Effector CD4-positive, alpha-beta T cell (primary cell): ENCODE measurements at places on chromosomes 12 and 14.

DNA sequence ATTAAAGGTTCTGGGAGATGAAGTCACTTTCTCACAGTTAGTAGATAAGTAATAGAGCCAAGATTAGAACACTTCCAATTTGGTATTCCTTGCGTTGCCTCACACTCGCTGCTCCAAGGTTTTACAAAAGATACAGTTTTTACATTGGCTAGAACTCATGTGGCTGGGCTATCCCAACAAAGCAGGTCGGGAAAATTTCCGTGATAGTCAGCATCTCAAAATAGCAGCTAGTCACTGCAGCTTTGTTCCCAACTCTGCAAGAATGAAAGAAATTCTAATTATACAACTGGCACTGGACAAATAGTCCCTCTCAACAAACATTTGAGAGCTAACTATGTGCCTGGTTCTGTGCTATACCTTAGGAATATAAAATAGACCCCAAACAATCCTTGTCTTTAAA is 24.6 kb upstream of the PPP1R12A start:
- DNase-seq = no peak

GRCh38 chr14:104296388-104297312 is 158.3 kb downstream of the KIF26A start:
- DNase-seq = no peak

- DNase-seq = no peak
Observed at GRCh38 chr12:112446008-112446725, 27.4 kb downstream of the PTPN11 start.

DNA sequence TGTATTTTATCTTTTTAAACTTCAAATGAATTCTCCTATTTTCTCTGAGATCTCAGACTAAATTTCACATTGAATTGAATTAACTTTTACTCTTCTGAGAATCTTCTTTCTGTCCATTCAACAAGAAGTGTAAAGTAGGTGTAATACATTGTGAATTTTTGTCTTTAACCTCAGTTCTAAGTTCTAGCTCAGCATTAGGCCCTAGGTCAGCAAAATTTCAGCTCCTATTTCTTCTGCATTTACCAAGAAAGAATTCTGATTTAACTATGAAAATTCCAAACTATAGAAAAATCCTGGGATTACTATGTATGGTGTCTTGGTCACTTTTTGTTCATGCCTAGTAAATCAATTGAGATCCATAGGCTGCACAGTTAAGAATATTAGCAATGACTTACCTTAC is 110.9 kb upstream of the MYF6 start:
- DNase-seq = no peak

GRCh38 chr12:5473076-5473782 is 41.3 kb downstream of the NTF3 start:
- DNase-seq = no peak

- no peak for DNase-seq
Observed at GRCh38 chr12:46798648-46799047, 27.1 kb downstream of the SLC38A4 start.

GRCh38 chr14:33056213-33056612 is 117.5 kb downstream of the NPAS3 start:
- DNase-seq = no peak

DNA sequence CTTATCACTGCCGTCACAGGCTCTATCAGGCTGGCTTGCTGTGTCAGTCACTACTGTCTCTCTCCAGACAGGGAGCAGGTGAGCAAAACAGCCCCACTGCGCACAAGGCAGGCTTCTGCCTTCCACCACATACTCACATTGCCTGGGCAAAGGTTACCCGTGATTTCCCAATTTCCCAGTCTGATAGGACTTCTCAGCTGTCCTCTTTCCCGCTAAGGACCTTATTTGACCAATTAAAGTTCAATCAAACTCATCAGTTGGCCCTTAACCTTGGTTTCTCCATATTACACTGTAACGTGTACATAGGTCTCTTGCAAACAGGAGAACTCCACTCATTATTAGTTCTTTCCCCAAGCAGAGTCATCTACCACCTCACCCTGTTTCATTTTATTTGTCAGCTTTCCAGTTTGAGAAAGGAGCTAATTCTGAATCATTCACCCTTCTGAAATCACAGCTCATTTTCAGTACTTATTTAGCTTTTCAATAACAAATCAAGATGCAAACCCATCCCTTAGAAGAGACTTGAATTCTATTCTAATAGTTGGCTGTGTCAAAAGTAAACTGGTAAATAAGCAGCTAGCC is 170.8 kb downstream of the ESR2 start:
- DNase-seq = no peak

- DNase-seq = no peak
Observed at GRCh38 chr12:57404966-57405640, 25.7 kb downstream of the R3HDM2 start.

DNA sequence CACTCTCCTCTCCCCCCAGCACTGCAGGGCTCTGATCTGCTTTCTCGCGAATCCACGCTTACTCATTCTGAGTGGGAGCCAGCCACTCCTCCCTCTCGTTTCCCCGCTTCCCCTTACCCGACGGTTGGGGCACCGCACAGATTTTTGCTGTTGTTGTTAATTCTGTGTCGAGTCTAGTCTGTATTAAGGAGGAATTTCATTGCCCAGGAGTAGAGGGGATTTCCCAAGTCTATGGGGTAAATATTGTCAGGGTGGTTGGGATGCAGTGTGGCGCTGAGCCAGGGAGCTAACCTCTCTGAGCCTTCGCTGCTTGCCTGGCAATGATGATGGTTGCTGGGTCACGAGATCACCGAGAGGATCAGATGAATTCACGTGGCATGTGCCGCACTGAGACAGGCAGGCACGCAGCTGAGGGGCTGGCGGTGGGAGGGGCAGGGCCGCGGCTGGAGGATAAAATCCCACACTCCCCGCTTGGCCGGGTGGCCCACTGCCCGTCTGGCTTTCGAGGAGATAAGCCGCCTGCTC is 18.5 kb downstream of the NCOR2 start:
- DNase-seq = no peak

DNA sequence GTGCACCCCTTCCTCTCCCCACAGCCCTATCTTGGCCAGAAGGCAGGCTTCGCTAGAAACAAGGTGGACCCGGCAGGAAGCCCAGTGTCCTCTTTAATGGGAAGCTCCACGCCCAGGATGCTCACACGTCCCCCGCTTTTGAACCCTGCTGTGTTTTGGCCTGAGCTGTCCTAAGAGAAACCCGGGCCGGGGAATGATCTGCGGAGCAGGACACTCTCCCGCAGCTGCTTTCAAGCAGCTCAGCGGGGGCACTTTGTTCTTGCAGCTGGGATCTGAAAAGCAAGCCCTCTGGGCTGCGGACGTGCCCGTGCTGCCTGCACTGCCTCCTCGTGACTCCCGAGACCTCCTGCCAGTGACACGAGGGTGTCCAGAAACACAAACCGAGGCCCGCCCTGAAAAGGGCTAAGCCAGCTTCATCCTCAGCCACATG is 30.0 kb downstream of the SCARB1 start:
- no peak for DNase-seq

DNA sequence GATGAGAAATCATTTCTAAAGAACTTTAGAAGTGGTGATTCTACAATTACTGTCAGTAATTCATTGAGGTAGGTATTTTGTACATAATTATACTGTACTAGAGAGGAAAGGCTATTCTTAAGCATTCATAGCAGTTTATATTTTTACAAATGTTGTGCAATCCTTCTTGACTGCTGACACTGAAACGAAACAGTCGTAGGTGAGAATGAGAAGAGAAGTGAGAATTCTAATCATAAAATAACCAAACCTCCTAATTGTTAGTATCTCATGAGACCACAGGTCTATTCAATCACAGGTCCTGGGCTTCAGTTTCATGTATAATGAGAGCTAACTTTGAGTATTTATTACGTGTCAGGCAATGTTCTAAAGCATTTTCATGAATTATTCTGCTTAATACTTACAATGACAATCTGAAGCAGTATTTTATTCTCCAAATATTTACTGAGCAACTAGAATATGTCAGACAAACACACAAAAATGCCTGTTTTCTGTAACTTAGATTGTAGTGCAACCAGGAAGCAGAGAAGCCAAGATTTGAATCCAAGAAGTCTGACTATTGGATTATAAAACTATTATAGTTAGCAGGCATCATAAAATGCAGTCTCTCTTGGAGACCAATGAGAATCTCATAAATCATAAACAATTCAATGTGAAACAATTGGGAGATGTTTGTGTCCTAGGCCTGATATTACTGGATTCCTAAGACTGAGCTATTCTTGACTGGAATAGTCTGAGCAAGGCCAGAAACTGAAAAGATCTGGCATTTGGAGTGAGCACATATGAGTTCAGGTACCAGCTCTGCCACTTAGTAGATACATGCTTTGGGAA is 24.3 kb downstream of the RERG start:
- DNase-seq = no peak

DNA sequence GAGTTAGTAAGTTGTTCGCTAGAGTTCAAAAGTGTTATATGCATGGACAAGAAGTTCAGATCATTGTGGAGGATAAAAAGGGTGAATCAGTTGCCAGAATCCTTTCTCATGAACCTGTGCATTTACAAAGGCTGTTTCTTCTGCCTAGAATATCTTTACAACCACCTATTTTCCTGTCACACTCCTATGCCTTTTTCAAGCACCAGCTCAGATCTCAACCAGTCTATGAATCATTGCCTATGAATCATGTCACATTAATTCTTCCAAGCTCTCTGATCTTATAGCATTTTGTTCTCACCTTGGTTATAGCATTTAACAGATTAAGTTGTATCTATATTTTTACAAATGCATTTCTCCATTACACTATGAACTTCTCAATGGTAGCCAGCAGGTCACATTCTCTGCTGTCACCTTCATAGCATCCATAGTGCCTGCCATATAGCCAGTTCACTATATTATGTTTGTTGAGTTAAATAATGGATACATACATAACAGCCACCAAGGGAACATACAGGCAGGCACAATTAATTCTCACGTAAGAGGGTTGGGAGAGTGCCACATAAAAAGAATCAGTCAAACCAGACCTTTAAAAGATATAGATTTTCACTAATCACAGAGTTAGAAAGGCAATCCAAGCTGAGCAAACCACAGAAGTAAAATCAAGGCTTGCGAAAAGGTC is 573.0 kb downstream of the FOXG1 start:
- DNase-seq = no peak

GRCh38 chr14:58994130-58994529 is 194.3 kb upstream of the DAAM1 start:
- no peak for DNase-seq

DNA sequence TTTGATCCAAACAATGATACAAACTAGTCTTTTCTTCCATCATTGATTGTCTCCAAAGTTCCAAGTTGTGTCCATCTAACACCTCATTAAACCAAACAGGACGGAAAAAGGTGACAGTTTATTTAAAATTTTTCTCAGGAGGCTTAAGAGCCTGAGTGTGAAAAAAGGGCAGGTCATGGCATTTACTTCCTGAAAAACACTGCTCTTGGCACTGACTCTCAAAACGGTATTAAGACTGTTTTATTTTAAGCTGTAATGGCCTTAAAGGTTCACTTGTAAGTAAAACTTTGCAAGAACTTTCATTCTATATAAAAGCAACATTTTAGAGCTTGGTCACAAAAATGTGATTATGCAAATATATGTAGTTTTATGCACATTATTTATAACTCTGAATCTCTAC is 222.5 kb downstream of the SLC2A13 start:
- no peak for DNase-seq

DNA sequence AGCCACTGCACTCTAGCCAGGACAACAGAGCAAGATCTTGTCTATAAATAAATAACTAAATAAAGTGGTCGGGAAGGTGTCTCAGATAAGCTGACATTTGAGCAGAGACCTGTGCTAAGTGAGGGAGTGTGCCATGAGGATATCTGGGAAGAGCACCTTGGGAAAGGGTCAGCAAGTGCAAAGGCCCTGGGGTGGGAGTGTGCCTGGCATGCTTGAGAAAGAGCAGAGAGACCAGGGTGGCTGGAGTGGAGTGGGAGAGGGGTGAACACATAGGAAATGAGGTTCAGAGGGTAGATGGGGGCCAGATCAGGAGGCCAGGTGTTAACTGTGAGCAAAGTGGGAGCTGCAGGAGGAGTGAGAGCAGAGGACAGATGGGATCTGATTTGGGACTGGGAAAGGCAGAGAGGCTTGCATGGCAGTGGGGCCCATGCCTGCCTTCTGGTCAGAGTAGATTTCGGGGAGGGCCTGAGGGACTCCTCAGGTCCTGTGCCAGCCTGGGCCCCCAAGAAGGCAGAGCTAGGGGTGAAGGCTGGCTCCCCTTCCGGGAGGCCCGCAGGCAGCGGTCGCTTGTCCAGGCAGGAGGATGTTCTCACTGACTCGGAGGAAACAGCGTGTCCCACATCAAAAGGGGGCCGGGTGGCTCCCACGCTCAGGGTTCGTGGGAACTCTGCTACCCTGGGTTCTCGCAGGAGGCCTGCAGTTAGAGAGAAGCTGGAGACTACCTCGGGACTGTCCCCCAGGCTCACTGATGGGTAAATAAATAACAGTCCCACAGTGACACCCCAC is 32.6 kb downstream of the DTX1 start:
- DNase-seq = peak; percentile 17

DNA sequence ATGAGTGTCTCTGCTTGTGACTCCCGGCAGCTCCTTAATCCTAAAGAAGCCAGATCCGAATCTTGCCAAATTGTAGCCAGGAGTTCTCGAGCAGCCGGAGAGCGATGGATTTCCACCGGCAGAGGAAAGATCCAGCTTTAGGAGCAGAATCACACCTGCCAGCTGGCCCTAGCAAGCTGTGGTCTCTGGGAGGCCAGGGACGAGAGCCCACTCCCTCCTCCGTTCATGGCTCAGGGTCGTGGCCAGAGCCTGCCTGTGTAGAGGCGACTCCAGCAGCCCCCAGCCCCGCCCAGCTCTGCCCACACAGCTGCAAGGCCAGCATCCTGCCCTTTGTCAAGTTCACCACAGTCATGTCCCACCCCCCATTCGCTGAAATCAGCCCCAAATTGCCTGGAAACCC is 121.0 kb downstream of the SCARB1 start:
- DNase-seq = no peak

GRCh38 chr12:124264089-124264795 is 30.7 kb upstream of the RFLNA start:
- no peak for DNase-seq

DNA sequence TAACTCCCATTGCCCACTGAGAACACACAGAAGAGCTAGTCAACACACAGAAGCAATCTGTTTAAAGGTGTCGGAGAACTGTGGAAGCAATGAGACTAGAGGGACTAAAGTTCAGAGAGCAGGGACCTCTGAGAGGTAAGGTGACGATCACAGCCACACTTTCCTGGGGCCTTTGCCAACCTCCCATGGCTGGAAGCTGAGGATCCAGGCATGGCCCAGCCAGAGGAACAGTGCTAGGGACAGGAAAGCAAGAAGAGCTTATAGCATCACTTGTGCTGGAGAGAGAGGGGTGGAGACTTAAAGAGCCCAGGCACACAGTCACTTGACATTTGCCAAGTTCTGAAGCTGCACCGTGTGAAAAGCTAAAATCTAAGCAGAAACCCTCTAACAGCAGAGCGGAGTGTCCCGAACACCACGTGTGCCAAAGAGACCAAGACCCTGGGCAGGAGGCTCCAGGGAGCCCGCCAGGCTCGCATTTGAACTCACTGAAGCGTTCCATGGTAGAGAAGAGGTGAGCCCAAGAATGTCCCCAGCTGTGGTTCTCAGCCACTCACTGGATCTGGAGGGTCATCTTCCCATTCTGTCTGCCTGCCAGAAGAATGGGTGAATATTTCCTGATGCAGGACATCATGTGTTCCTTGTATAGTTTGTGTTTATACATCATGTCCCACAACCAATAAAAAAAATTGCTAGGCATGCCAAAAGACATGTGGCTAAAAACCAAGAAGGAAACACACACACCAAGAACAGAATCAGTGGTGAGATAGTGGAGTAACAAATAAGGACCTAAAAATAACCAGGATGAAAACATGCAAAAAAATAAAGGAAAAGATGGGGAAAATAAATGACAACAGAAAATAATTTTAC is 174.0 kb upstream of the C14orf180 start:
- no peak for DNase-seq

GRCh38 chr14:26323869-26324268 is 274.0 kb downstream of the NOVA1 start:
- DNase-seq = no peak
